ENCODE measurements at places on chromosomes 4 and X.
A peak's percentile ranks its signal among the peaks of the same experiment; 100 is the strongest.

- no peak for DNase-seq
These were observed 104.7 kb upstream of the EGFL6 start for GRCh38 chrX:13464599-13465275.

DNA sequence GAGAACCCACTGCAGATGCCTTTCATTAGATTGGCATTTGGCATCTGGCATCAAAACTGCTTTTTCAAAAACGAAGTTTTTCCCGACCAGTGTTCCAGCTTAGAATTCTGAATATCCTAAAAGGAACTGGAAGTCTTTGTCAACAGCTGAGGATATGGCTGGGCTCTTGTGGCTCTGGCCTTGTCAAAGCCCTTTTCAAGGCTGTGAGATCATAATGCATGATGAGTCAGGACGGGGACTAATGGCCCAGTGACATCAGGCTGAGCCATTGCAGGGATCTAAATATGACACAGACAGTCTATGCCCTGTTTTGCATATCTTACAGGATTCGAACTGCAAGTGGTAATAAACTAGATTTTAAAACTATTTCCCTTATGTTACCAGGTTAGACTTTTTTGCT is 306.4 kb downstream of the PTTG2 start:
- DNase-seq: peak; percentile 9

DNA sequence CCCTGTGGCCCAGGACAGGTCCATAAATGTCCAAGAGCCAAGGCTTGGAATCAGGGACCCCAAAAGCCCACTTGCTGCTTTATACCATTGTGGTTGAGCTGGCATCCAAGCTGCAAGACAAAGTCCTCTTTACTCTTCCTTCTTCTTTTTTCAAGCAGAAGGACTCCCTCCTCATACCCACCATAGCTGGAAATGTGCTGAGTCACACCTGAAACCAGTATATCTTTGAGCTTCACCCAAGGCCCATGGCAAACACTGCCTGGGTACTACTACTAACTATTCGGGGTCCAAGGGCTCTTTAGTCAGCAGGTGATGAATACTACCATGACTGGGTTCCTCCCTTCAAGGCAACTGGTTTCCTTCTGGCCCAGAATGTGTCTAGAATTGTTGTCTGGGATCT is 37.3 kb upstream of the NMU start:
- no peak for DNase-seq

GRCh38 chr4:75699299-75699698 is 25.1 kb upstream of the USO1 start:
- no peak for DNase-seq

- DNase-seq: no peak
These were observed 92.5 kb upstream of the TEX13D start for GRCh38 chrX:124239911-124240310.

- DNase-seq: no peak
These were observed 140.3 kb downstream of the PDHA2 start for GRCh38 chr4:95979961-95980876.

- DNase-seq: no peak
These were observed 560.8 kb downstream of the FGF13 start for GRCh38 chrX:138150709-138151108.

GRCh38 chrX:103730796-103731493 is 20.2 kb downstream of the TMEM31 start:
- no peak for DNase-seq

GRCh38 chr4:164442180-164442579 is 311.8 kb upstream of the SMIM31 start:
- DNase-seq: no peak

DNA sequence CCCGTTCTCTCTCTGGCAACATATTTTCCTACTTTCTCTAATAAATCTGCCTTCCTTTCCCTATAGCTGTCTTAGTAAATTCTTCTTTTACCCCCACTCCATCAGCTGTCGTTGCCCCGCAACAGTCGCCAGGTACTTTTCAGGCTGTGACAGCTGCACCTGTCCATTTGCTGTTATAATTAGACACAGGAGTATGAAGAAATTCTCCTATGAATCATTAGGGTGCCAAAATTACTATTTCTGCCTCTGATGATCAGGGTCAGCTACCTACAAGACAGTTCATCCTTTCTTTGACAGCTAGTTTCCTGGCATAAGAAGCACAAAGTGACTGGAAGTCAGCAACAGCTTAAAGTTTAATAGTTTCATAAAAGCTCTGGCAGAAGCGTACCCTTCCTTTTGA is 19.5 kb upstream of the GALNTL6 start:
- no peak for DNase-seq

DNA sequence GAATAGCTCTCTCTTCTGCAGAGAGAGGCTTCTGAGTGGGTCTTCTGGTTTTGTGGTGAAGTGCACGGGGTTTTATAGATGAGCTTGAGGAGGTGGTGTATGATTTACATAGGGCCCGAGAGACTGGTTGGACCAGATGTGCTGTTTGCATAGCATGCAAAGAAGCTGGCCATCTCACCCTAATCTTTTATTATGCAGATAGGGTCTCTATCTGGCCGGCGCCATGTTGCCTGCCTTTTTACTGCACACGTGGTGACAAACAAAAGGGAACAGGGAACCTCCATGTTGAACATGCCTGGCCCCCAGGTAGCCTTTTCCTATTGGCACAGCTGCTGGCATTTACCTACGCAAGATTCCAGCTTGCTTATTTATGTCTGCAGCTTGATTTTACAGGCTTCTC is 473.3 kb upstream of the FAM47C start:
- no peak for DNase-seq

DNA sequence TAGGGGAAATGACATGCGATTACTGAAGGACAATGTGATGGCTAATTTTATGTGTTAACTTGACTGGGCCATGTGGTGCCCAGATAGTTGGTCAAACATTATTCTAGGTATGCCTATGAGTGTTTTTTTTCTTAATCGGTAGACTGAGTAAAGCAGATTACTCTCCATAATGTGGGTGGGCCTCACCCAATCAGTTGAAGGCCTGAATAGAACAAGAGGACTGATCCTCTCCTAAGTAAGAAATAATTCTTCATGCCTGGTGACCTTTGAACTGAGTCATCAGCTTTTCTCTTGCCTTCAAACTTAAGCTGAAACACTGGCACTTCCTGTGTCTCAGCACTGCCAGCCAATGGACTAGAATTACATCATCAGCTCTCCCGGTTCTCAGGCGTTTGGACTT is 164.0 kb upstream of the FGF13 start:
- DNase-seq: no peak

GRCh38 chr4:141027421-141027820 is 105.8 kb downstream of the RNF150 start:
- peak; percentile 83 for DNase-seq

DNA sequence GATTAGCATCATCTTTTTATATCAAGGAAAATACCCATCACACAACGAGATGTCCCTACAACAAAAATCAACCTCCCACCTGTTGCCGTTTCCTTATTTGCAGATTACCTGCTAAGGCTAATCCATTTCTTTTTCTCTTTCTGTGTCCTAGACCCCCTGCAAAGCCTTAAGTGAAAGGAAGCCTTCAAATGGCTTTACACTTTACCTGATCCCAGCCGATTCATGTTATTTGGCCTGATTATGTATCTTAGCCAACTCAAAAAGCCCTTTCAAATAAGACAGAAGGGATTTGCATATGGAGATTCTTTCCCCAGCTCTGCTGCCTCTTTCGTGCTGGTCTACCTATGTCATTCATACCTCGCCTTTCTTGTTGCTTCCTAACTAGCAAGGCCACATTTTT is 14.4 kb downstream of the ABCG2 start:
- no peak for DNase-seq

DNA sequence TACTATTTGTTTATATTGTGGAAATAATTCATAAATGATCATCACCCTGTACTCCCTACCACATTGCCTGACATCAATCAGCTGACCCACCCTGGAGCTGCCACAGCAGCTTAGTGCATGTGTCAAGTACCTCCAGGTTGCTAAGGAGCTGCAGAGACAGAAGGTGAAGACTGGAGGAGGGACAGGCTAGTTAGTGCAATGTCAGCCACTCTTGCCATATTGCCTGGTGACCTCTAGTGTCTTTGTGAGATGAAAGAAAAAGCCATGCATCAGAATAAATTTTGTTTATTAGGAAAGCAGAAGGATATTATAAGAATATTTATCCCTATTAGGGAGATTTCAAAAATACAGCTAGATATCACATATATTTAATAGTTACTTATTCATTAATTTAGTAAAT is 243.9 kb upstream of the FAT4 start:
- peak; percentile 25 for DNase-seq

- DNase-seq: no peak
These were observed 384.8 kb downstream of the FAM133A start for GRCh38 chrX:94058728-94059382.

GRCh38 chr4:154406018-154406795 is 85.4 kb downstream of the DCHS2 start:
- no peak for DNase-seq

DNA sequence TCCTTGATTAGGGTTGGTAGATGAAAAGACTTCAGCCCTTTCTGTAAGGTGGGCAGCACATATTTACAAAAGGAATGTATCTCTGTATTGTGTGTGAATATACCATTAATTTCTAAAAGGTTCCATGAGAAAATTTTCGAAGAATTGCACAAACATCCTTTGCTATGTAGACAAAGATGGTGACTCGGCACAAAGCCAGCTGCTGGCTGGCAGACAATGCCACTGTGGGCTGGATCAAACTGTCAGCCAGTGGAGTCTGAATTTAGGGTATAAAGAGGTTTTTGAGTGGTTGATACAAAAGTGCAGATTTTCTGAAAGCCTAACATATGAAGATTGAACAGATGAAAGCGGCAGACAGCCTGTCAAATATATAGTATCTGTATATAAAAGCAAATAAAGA is 5.6 kb upstream of the TXK start:
- no peak for DNase-seq

DNA sequence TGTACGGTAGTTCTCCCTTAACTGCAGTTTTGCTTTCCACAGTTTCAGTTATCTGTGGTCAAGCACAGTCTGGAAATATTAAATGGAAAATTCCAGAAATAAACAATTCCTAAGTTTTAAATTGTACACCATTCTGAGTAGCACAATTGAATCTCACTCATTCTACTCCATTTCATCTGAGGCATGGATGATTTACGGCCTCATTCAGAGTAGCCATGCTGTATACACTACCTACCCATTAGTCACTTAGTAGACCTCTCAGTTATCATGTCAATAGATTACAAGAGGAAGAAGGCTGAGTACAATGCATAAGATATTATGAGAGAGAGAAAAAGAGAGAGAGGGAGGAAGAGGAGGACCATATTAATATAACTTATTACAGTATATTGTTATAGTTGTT is 77.5 kb downstream of the ENOX2 start:
- DNase-seq: peak; percentile 3

All from DMS153 (cell line).